ENCODE measurements at places on chromosomes 6 and 20.

GRCh38 chr6:118660218-118660569 is 8.8 kb upstream of the CEP85L start:
- no peak for DNase-seq

DNA sequence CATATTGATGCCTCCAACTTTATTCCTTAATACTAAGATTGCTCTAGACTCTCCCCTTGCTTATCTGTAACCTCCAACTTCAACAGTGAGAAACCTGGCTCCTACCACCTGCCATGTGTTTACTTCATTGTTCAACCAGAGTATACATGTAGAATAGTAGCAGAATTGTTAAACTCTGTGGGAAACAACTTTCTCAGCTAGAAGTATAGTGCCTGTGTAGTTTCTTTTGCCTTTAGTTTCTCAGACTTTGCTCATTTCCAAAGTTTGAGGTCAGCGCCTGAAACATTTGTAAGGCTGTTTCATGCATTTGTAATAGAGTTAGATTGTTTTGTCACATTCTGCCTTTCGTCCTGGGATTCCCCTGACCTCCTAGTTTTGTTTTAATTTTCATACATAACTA is 34.9 kb upstream of the HECA start:
- DNase-seq: no peak

GRCh38 chr6:148611213-148611612 is 135.6 kb upstream of the UST start:
- DNase-seq: no peak

- DNase-seq: no peak
These were observed 13.0 kb upstream of the TSHZ2 start for GRCh38 chr20:52959125-52959524.

DNA sequence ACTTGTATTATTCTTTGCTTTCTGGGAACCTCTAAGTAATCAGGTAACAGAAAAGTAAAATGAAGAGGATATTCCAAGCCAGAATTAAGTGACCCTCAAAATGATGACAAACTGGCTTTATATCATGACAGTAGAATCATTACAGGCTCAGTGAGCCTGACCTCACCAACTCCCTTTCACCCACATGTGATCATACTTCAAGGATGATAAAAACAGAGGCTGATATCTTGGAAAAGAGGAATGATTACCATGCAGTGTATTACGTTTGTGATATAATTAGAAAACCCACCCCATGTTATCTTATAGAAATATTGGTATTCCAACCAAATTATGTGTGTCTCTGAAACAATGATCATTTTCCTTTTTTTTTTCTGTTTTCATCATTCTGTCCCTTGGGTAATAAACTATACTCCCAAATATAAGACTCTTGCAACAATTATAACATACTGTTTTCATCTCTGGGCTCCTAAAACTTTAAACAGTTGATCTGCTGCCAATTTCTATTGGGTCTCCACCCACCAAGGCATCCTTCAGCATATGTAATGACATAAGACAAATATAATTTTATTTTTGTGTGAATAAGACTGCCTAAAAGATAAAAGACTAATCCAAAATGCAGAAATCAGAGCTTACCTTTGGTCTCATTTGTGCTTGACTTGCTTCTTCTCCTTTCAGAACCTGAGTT is 115.7 kb downstream of the DST start:
- DNase-seq: no peak

GRCh38 chr6:89862273-89862672 is 32.0 kb upstream of the GJA10 start:
- DNase-seq: no peak

DNA sequence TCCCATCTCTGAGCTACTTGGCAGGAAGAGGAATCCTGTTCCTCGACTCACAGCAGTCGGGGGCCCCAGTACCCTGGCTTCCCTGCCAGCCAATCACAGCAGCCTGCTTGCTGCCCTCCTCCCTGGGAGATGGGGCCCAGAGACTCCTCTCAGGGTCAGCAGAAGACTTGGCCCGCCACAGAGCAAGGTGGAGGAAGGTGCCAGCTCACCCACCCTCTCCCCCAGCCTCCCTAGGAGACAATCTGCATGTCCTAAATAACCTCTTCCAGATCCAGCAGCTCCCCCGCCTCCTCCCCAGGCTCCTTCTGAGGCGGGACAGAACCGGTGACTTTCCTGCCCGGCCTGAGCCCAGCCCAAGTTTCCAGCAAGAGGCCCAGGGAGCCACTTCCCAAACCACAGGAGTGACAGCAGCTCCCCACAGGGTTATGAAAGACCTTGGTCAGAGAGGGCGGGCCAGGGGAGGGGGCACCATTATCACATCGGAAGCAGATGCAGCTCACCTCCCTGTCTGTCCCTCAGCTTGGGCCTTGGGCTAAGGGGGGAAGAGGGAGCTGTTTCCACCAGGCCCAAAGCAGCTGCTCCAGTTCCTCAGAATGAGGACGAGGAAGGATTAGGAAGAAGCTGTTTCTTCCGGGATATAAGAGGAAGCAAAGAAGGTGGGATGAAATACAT is 2.3 kb downstream of the CCND3 start:
- no peak for DNase-seq
